Activated CD4-positive, alpha-beta T cell treated with anti-CD3 and anti-CD28 coated beads for 1 hour (primary cell): ENCODE measurements at places on chromosomes 5 and 9.

DNA sequence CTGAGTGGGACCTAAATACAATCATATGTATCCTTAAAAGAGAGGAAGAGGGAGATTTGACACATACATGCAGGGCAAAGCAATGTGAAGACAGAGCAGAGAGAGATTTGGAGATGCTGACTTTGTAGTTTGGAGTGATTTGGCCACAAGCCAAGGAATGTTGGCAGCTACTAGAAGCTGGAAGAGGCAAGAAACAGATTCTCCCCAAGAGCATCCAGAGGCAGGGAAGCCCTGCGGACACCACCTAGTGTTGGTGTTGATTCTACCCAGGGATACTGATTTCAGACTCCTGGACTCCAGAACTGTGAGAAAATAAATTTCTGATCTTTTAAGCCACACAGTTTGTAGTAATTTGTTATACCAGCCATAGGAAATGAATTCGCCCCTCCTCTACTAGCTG is 64.9 kb upstream of the OSMR start:
- no peak for DNase-seq

DNA sequence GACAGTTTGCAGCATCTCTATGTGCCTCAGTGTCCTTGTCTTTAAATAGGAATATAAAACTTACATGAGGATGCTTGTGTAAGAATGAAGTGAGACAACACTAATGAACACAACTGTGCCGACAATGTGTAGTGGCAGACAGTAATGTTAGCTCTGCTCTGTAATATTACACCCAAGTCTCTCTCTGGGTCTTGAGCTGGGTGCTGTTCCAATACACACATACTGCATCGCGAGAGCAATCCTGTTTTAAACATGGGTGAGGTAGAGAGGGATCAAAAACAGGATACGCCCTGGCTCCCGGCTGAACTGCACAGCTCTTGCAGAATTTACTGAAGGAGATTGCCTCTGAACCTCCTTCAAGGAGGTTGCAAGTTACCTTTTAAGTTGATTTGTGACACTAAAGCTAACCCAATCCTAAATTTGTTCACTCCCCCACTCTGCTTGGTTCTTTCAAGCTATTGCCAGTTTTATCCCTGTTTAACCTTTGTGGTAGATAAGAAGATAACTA is 155.2 kb upstream of the ISL1 start:
- no peak for DNase-seq

DNA sequence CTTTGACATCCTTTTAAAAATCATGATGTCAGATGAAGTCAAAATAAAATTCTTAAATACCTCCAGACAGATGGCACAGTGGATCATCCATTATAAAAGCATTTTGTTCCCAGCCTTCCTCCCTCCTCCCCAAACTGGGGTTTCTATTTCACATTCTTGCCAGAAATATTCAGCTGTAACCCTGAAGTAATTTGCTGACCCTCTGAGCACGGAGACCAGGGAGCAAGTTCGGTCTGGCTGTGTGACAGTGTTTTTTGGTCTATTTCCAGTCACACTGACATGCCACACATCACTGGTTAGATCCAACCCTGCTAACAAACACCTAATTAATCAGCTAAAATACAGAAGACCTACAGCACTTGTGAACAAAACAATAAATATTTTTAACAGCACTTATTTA is 126.2 kb upstream of the DMRT1 start:
- DNase-seq: no peak

DNA sequence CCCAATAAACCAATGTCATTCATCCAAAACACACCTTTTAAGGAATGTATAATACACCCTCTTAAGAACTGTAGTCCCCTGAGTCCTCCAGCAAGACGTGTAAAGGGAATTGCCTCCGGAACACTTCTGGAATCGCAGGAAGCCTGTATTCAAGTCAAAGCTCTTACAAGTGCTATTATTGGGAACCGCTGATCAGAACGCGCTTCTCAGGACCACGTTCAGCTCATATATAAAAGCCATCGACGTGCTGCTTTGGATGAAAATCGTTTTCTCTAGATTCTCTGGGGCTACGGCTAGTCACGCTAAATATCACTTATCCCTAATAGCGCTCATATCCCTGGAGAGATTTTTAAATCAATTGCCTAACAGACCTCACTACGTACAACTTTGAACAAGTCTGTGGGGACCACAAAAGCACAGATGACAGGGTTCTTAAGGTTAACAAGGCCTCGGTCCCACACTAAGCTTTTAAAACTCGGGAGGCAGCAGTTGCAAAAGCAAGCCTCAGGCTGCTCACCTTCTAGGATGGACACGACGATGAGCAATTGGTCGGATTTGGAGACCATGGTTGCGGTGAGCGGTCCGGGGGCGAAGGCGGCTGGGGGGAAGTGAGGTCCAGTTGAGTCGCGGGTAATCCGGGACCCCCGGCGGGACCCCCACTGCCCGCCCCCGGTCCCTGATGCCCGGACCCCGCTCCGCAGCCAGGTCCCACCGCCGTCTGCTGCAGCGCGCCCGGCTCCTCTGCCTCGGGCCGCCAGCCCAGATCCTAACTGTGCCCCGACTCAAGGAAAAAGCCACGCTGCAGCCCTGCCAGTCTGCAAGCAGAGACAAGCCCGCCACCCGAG is 548 bp downstream of the CEP120 start:
- no peak for DNase-seq

DNA sequence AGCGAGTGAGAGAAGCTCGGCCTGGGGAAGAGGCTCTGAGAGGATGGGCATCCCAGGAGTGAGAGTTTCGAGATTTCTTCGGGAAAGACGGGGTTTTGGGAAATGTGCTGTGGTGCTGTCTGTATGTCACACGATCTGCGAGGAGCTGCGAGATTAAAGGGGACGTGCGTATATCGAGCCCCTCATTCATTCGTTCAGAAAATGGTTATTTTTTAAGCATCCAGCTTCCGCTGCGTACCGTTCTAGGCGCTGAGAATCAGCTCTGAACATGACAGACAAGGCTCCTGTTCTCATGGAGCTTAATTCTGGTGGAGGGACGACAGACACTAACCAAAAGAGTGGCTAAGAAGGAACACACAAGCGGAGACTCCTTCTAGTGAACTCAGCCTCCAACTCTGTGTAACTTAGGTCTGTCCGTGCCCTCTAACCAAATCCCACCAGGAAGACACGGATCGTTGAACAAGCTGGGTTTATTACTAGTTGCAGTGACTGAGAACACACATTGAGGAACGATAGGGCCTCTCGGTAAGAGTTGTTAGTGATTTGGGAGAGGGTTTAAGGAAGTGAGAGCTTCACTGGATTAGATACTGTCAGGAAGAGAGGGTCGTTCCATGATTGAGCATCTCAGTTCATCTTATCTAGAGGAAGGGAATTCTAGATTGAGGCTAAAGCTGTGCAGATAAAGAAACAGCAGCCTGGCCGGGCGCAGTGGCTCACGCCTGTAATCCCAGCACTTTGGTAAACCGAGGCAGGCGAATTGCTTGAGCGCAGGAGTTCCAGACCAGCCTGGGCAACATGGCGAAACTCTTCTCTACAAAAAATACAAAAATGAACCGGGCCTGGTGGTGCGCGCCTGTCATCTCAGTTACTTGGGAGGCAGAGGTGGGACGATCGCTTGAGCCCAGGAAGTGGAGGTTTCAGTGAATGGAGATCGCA is 1.0 kb upstream of the FBXW11 start:
- DNase-seq: no peak

DNA sequence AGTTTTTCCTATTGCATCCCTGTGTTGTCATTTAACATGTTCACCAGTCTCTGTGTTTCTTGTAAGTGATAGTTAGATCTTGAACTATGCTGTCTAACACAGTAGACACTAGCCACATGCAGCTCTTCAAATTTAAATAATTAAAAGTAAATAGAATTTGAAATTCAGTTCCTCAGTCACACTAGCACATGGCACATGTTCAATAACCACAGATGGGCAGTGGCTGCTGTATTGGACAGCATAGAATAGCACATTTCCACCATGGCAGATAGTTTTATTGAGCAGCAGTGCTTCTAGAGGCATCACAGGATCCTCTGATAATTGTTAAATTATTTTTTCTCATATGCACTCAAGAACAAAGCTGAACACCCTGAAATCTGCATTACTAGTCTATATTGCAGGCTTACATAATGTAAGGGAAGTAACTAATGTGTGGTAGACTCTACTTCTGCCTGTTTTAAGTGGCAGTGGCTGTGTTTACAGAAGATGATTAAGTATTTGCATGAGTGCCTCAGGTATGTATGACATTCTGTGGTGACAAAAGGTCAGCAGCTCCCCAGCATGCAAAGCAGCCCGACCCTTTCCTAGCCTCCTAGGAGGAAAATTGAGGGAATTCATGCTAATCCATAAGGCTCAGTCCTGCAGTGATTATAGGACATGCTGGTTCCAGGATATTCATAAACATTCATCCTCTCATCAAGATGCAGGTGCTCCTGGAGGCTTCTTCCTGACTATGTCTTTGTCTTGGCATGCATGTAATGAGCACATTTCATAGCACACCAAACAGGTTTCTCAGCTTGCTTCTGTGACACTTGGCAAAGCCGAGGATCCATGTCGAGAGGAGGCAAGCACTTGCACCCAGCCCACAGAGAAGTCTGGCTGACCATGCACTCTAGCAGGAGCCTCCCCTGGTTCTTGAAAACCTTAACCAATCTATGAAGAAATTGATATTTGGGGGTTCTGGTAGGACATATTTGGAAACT is 45.5 kb downstream of the SH3RF2 start:
- DNase-seq: no peak

DNA sequence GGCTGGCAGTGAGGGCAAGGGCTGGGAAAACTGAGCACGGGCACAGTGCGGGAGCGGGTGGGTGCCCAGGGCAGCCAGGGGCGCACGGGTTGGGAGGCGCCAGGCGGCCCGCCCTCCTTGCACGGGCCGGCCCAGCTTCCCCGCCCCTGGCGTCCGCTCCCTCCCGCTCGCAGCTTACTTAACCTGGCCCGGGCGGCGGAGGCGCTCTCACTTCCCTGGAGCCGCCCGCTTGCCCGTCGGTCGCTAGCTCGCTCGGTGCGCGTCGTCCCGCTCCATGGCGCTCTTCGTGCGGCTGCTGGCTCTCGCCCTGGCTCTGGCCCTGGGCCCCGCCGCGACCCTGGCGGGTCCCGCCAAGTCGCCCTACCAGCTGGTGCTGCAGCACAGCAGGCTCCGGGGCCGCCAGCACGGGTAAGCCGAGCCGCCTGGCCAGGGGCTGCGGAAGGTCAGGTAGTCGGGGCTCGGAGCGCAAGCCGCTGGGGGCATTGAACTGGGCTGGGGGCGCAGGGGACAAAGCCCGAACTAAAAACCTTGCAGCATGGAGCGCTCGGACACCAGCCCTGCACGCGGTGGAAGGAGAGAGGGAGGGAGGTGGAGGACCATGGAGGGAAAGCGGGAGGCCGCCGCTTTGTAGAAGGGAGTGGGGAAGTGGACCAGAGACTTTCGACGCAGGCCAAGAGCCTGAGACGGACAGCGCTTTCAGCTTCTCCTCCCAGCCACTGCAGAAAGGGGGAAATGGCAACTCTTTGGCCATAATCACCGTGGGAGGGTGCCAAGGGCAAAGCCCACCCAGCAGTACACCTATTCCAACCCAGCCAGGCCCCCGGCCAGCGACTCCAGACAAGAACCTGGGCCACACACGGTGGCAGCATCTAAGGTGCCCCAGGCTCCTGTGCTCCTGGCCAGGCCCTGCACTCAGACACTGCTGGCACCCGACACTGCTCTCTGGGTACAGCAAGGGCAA is at the start of gene TGFBI:
Gene TGFBI, plus strand, starts transcription at position 207 of the 961 bp plus-strand sequence. Its CDS starts 68 bp downstream, at position 275.
- no peak for DNase-seq

GRCh38 chr5:95557841-95558240 is 2.9 kb downstream of the ARSK start:
- no peak for DNase-seq
